ENCODE measurements at places on chromosomes 1 and 21.

DNA sequence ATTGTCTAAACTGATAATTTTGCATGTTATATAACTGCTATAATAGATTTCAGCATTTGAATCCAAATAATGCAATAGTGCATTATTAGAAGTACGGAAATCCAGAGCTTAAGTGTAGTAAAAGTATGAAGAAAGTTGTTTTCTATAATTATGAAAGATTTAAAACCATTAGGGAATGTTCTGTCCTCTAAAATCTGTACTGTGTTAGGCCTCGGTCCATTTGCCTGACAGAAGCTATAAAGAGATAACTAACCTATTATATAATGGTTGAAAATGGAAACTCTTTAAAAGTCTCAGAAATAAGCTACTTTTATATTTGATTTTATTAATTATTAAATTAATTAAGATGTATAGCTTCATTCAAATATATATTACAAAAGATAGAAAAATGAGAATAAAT, 16.2 kb upstream of the RGS2 start:
- no peak for DNase-seq

DNA sequence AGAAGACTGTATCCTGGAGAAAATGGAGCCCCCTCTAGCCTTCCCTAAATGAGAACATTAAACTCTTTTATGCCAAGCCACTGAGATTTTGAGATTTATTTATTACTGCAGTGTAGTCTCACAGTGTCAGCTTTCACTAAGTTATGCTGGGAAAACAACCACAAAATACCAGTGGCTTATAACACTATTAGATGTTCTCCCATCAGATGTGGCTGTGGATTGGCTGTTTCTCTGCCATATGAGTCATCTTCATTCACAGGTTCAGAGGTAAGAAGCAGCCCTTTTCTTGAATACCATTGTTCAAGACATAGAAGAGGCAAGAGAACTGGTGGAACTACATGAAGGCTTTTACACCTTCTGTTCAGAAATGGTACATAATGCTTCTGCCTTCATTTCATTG, 32.1 kb upstream of the ST6GALNAC5 start:
- no peak for DNase-seq

DNA sequence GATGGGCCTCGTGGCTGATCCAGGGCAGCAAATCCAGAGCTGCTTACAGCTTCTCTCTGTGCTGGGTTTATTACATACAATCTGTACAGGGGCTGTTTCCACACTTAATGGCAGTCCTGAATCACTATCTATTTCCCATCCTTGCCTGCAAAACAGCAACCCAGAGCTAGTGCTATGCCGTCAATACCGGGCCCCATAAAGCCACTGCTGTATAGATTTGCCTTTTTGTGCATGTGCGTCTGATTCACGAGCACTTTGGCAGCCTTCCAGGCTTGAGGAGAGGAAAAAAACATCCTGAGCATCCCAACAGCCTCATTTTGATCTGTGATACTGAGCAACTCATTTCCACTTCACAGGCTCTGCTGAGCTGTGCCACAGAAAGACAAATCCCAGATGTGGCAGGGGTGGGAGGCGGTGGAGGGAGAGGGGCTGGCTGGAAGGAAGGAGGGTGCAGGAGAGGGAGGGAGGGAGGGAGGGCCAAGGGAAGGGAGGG, 65.2 kb upstream of the TARBP1 start:
- DNase-seq = peak; percentile 17

DNA sequence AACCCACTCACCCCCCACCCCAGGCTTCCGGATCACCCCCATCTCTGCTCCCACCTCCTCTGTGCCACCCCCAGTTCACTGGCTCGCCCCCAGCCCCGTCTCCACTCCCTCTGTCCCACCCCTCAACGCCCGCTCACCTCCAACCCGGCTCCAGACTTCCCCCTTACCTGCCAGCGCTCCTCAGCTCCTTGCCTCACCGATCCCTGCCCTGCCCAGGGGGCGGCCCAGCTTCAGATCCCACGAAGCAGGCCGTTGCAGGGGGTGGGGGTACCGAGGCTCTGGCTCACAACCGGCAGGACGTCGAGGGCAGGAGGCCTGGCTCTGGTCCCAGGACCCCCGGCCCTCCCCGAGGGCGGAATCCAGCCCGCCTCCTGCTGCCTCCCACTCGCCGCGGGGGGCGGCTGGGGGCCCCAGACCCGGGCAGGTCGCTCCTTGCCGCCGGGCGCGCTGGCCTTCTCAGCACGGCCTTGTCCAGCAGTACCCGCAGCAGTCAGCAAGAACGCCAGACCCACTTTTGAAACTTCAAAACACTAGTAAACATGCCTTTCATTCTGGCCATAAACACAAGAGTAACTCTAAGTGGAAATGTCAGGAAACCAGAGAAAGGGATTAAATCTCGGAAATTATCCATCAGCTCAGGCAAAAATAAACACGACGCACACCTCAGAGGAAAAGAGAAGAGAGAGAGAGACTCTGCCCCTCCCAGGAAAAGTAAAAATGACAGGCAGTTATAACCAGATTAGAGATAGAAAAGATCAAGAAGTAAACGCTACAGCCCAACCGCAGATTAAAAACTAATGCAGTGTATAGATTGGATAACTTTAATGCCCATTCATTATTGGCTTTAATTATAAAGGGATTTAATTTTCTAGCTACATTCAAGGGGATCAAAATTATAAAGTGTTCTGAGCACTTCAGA, 1.0 kb upstream of the FAM89A start:
- DNase-seq = no peak

DNA sequence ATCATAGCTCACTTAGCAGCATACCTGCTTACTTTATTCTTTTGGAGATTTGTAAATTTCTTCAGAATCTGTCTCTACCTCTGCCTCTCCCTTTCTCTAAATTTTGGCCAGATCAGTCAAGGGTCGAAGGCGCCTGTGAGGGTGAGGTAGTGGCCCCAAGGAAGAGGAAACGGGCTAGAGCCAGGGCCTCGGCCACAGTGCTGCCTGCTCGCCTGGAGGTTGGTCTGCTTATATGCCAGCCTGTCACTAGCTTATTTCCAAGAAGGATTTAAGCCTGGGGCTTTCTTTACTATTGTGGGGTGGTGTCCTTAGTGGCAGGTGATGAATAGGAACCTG, 19.6 kb downstream of the PEX14 start:
- no peak for DNase-seq

- no peak for DNase-seq
These were observed 50.3 kb downstream of the USP24 start for GRCh38 chr1:55164906-55165305.

DNA sequence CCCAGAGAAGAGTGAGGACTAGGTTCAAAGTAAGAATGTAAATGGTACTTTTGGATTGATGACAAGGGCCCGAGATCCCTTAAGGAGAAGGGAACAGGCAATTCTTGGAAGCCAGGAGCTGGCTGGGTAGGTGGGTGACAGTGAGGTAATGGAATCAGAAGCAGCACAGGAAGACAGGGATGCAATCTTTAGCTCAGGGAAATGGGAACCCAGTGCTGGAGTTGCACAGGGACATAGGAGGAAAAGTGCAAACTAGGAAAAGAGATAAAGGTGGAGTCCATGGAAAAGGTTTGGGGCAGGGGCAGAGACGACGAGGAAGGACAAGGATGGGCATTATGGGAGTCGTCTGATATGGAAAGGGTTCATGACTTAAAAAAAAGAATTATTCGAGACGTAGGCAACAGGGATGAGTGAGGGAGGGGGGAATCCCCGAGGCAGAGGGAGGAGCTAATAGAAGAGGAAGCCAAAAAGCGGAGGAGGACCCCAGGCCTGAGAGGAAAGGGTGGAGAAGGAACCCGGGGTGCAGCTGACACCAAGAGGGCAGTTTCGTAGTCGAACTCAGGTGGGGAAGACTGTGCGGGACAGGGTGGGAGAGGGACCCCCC, 495 bp downstream of the PI4KB start:
- peak; percentile 32 for DNase-seq

DNA sequence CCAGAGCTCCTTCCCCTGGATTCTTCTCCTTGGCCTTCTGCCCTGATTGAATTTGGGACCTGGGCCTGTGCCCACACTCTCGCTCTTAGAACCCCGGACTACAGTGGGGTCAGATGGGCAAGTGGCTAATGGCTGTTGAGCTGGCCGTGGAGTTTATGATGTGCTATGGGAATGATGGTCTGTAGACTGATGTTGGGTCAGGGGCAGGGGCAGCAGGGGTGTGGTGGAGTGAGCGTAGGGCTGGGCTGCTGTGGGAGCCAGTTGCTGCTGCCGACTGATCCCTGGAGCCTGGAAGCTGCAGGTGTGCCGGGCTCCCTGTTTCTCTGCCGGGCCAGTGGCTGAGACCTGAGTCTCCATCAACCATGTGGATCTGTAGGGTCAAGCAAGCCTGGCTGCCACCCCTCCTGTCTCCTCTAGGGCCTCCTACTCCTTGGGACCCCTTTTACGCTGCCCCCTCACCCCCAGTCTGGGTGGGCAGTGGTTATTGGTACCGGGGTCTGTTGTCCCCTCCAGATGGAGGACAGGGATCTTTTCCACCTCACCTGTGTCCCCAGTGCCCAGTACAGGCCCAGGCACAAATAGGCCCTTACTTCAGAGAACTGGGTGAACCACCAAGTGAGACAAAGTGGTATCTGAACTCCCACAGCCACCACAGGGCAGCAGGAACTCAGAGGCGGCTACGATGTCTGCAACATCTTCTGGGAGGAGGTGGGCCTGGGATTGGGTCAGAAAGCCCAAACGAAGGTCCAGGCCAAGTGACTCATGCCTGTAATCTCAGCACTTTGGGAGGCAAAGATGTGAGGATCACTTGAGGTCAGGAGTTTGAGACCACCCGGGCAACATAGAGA, 5.1 kb downstream of the PODN start:
- DNase-seq = no peak

GRCh38 chr1:32724678-32725614, 22.4 kb upstream of the SYNC start:
- DNase-seq = no peak

GRCh38 chr1:18962121-18962721, 5.7 kb upstream of the IFFO2 start:
- no peak for DNase-seq

DNA sequence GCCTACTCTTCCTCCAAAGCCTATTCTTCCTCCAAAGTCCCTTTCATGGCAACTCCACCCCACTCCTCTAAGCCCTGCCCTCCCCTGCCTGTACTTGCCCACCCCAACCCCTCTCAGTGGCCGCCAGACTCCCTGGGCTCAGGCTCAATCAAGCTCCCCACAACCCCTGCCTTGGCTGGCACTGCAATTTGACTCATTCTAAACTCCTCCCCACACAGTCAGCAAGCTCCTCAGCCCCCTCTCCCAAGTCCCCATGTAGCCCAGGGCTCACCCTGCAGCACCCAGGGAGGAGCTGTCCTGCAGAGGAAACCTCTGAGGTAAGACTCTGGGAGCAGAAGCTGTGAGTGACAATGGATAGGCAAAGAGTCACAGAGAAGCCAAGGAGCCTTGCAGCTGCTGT, 3.6 kb upstream of the VSIG8 start:
- no peak for DNase-seq

DNA sequence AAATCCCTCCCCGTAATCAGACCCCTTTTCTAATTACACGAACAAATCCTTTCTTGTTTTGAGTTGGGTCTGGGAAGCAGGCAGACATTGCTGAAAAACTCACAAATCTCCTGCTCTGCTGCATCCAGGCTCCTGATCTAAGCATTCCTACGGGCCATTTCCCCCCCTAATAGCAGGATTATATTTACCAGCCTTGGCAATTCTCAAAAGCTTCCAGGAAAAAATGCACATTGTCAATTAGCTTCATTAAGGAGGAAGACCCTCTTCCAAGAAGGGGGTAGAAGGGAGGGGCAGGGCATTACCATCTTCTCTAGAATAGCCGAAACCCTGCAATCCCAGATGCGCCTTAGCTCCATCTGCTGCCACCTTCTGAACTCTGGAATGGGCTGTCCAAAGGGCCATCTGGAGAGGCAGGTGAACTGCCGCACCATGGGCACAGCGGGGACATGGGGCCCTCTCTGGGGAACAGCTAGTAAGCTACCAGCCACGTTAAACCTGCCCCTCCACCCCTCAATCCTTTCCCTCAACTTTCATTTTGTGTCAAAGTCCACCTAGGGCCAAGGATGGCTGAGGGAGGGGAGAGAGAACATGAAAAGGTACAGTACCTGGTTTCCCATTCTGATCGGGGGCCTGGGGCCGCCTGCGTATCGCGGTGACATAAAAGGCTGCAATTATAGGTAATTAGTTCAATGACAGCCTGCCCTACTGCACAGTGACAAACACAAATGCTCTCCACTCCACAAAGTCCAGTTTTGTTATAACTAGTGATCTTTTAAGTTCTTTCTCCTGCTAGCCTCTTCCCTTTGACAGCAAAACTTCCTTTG, 56.8 kb downstream of the MRPL37 start:
- no peak for DNase-seq

GRCh38 chr1:117636637-117637425, 31.0 kb downstream of the TENT5C start:
- no peak for DNase-seq

GRCh38 chr1:210397252-210397651, 68.5 kb downstream of the HHAT start:
- DNase-seq = no peak

- no peak for DNase-seq
These were observed 1.8 kb downstream of the CDKN2C start for GRCh38 chr1:50971748-50972305.

DNA sequence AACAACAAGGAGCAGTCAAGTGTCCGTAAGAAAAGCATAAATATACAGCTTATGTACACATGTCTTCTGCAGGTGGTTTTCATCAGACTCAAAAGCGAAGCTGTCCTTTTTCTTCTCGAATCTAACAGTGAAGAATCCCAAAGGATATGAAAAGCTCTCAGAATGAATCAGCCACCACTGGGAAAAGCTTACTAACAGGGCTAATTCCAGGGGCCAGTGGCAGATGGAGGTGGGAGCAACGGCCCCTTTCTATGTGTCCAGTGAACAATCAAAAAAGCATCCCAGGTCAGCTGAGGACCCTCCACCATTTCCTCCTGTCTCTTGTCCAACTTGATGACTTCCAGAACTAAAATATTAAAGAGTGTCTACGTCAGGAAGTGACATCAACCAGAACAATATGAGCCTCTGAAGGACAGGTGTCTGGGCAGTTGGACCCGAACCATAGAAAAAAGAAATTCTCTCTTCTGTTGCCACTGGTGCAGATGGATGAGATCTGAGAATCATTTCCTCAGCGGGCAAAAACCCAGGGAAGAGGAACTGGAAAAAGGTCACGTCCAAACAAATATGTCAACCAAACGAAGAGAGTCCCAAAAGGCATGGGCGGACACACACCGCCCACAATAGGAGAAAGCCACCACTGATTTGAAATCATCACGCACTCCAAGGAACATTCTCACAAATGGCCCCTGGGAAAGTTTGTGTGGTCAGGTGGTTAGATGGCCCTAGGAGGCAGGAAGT, 70.4 kb upstream of the TIAM1 start:
- DNase-seq = no peak

- no peak for DNase-seq
These were observed 9.8 kb upstream of the DDOST start for GRCh38 chr1:20670936-20671335.

DNA sequence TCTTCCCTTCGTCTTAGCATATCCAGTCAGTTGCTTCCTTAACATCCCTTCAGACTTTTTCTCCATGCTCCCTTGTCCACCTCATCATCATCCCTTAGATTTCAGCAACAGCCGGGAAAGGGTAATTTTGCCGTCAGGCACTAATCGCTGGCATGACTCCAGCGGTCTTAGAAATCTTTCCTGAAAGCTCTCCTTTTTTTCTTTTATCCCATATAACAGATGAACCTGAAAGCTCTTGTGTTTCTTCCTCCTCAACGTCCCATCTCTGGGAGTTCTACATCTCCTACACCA, 10.4 kb upstream of the BOLA1 start:
- no peak for DNase-seq
